ENCODE measurements at places on chromosomes 12 and 14.
A peak's percentile ranks its signal among the peaks of the same experiment; 100 is the strongest.

DNA sequence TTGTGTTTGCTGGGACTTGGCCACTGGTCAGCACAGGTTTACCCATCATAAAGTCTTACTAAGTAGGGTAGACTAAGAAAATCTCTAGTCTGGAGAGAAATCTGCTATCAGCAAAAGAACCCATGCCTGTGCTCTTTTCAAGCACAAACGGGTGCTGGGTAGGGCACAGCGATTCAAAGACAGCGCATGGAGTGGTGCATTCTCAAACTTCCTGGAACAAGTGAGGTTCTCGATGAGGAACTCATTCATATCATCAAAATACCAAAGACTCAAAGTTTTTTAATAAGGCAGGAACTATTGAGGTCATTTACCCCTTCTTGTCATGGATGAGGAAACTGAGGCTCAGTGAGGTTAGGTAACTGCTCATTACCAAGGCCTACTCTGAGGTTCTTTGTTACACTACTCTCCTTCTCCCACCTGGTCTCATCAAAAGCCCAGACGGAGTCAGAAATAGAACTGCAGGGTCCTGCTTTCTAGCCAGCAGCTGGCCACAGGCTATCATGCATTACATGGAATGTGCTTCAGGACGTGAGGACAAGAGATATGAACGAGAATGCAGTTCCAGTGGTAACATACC lies 390.3 kb downstream of the ZFP36L1 start:
- H3K36me3 ChIP-seq, result no peaks in the 10 kb centered on the region
- peak overlapping the region; percentile 93 for H3K27ac ChIP-seq
- H3K4me3 ChIP-seq, result peak overlapping the region; percentile 25

DNA sequence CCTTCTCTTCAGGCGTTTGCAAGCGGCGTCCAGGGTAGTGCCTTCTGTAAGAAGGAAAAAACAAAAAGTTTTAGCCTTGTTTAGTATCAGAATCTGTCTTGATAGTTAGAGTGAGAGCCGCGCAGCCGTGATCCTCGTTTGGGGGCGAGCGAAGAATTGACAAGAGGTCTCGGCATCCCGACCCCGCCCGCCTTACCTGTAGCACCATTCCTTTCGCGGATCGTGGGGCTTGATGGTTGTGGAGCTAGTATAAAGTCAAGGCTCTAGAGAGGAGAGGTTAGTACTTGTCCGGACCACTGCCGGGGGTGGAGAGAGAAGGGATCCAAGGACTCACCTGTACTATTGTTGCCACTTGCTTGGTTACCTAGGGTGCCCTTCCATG lies 494 bp downstream of the TMTC3 start:
- H3K27me3 ChIP-seq, result no peaks in the 10 kb centered on the region
- peaks cover 35% of the 10 kb centered on the region for H3K4me1 ChIP-seq
- peak overlapping the region; percentile 97 for H3K4me3 ChIP-seq

DNA sequence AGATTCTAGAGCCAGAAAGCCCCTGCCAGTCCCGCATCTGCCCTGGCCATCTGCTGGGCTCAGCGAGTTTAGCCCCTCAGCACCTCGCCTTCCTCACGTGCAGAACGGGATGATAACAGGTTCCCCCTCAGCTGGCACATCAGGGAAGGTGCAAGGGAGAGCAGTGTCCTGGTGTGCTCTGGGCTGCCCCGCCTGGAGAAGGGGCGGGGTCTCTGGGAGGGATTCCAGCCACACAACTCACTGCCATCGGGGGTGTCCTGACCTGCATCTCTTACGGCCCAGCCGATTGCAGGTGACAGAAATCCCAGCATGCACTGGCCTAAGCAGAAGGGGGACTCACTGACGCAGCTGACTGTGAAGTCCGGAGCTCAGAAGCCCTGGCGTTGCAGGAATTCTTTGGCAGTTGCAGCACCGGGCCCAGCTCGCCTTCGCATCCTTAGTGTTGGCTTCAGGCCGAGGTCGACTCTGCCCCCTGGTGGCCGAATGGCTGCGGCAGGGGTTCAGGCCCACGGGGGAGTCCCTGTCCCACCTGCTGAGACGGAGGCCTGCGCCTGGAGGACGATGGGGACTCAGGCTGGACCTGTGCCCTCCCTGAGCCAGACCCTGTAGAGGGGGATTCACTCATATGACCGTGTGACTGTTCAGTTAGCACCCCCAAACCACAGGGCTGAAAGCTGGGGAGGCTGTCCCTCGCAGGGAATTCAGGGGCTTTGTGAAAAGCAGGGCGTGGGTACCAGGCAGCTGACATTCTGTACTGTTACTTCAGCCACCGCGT lies 178.6 kb downstream of the ADGRD1 start:
- H3K4me1 ChIP-seq, result peaks cover 5% of the 10 kb centered on the region
- no peaks in the 10 kb centered on the region for H3K36me3 ChIP-seq
- no peak overlapping the region for H3K27ac ChIP-seq
- H3K4me3 ChIP-seq, result no peak overlapping the region
- peak; percentile 46 for DNase-seq

DNA sequence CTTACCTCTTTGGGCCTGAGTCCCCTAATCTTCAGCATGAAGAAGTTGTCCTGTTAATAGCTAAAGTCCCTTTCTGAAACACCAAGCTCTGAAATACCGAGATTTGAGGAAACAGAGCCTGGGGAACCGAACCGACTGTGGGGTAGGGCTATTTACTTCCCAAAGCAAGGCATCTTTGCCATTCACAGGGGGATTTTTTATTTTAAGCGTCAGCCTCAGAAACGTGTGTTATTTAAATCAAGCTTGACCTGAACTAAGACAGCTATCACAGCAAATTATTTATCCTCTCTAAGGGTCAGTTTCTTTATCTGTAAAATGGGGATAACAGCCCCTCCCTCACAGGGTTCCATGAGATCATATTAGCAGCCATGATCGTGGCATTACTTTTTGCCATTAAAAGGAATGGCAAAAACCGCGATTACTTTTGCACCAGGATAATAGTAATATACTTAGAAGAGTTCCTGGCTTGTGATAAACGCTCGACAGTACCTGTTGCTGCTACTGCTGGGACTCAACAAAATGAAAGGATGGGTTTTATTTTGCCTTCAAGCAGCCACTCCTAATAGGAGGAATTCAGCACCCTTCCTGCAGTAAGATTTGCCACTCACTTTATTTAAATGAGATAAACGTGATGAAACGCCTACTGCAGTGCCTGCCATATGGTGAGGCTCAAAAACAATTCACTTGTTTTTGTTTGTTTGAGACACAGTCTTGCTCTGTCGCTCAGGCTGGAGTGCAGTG lies 1.3 kb upstream of the CORO1C start:
- DNase-seq, result no peak
- H3K36me3 ChIP-seq, result no peaks in the 10 kb centered on the region
- peak overlapping the region; percentile 95 for H3K4me3 ChIP-seq
- H3K27ac ChIP-seq, result peak overlapping the region; percentile 95
- no peaks in the 10 kb centered on the region for H3K27me3 ChIP-seq

All from T-helper 17 cell (primary cell).